Progenitor cell of endocrine pancreas (in vitro differentiated cells): ENCODE measurements at places on chromosomes 1 and 21. TPM values are rescaled to one million over a fixed set of nuclear protein-coding genes. Genes with fewer than 3 reads are reported as not detected.
A peak's percentile ranks its signal among the peaks of the same experiment; 100 is the strongest.

DNA sequence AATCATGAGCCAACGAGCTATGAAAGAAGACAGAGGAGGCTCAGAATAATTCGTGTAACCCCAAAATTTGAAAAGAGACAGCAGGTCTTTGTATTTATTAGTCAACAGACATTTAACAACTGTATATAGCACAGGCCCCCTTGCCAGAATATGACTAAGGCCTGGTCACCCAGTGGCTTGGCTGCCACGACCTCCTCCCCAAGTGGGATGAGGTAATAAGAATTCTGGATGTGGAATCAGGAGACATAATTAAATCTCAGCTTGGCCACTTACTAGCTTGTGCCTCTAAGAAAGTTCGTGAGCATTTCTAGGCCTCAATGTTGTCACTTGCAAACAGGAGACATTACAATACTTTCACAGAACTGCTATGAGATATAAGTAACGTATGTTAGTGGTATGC is 134.2 kb upstream of the TNFSF4 start:
- DNase-seq = no peak

- DNase-seq = no peak
These were observed 15.6 kb upstream of the ZNF669 start for GRCh38 chr1:247119600-247120407.

DNA sequence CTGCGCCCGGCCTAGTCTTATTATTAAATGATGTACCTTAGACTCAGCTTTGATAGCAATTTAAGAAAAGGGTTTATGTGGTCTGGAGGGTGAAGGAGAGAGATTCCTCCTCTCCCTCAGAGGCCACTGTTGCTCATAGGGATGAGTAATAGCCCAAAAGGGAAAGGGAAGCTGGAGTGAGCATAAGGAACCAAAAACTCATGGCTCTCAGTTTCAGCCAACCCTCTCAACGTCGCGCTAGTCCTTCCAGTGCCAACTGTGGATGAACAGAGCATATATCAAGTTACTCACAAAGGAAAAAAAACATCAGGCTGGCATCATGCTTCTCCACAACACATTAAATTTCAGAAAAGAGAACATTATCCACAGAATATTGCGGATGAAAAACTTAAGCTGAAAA is 8.3 kb upstream of the GPR89B start:
- DNase-seq = no peak

DNA sequence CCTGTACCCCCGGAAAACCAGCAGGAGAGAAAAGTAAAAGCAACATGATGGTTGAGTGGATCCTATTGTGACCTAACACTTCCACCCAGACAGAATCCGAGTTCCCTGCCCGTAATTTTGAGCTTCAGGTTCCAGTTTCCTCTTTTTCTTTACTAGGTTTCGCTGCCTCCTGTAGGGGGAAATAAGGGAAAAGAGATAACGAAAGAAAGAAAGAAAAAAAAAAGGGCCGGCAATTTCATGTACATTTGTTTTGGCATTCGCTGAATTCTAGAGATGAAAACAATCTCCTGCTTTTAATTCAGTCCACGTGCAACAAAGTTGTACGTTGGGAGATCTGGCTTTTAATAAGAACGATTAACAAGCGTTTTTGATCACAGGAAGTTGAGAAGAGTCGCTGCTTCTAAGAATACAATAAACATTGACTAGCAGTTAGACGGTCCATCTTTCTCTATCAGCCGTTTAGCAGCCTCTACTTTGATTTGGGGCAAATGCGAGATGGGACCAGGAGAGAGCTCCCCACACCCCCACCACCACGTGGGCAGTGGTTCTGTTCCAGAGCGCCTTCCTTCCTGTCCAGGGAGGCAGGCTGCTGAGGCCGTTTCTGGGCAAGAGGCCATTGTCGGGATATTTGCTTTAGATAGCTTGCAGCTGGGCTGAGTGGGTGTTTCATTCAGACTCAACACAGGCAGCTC is 155.9 kb upstream of the RUNX1 start:
- DNase-seq = no peak

- DNase-seq = no peak
These were observed 33.5 kb downstream of the XKR8 start for GRCh38 chr1:27993241-27993640.

LCE2B gene
- total RNA-seq = not detected in 2 replicates

UFC1 gene
- total RNA-seq = 139 and 150 TPM in 2 replicates

DNA sequence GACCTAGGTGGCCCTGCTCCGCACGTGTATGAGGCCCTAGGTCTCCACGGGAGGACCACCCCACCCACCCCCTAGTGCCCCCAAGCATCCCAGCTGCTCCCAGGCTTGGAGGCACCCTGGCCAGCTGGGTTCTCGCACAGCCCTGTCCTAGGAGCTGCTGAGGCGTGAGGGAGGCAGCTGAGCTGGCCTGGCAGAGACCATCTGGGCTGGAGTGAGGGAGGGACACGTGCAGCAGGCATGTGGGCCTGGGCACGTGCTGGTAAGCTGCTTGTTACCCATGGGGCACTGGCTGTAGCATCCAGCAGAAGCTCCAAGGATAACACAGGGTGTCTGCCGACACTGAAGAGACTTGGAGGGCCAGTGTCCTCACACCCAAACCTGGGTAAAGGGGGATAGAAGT is 10.1 kb downstream of the SLC6A9 start:
- no peak for DNase-seq

DNA sequence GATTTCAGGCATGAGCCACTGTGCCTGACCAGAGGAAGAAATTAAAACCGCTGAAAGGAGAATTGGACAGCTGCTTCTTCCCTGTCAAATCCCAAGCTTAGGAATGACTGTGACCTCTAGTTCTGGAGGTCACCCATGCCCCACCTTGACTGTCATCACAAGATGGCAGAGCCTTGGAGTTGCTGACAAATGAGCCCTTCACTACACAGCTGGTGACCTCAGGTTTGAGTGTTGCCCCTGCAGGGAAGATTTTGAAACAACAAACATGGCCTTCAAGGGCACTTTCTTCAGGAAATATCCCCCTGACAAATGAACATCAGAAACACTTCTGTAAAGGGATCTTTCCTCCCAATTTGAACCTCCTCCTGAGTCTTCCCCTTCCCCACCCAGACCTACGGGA is 6.9 kb upstream of the SLC45A3 start:
- no peak for DNase-seq

GRCh38 chr1:3630161-3630611 is 5.4 kb downstream of the TPRG1L start:
- DNase-seq = no peak

- DNase-seq = peak; percentile 45
These were observed 816 bp downstream of the EDEM3 start for GRCh38 chr1:184753608-184754475.

DNA sequence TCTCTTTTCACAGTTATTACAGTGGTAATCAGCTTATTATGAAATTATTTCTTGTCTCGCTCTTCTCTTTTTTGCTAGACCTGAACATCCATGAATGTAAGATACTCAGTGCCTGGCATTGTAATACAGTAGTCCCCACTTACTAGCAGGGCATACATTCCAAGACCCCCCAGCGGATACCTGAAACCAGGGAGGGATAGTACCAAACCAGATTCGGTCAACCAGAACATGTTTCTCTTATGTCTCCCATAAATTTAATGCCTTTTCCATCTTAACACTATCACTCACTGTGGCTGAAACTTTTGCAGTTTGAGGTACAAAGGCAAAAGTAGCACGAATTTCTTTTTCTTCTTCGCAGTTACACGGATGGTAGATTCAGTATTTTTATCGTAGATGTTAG is 24.6 kb upstream of the B3GALT2 start:
- DNase-seq = no peak

VSIG8 gene
- total RNA-seq = 0.20 TPM in 1 of 2 replicates, not detected in the other

DNA sequence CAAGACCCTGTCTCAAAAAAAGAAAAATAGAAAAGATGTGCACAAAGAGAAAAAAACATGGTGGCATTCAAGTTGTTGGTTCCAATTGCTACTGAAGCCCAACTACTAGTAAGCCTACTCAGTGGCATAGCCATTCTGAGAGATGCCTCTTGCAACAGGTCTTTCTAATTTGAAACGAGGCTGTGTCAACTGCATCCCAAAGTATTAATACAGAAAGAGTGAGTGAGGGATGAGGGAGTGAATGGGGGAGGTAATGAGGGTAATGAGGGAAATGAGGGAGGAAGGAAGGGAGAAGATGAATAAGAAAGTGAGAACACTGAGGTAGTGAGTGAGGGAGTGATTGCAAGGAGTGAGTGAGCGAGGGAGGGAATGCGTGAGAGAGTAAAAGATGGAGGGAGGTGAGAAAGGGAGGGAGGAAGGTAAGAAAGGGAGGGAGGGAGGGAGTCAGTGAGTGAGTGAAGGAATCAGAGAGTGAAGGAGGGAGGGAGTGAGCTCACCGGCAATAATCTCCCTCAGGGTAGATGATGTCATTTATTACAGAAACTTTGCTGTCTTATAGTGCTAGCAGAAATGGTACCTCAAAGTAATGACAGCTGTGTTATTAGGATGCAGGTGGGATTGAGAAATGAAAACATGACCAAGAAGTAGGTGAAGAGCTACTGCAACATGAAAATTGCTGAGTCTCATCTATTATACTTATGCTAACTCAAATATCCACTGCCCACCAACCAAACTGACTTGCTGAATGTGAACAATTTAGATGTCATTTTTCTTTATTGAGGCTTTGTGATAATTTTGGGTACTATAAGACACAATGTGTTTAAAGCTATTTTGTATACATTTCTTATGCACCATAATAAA is 75.6 kb upstream of the ADAM30 start:
- DNase-seq = no peak

DNA sequence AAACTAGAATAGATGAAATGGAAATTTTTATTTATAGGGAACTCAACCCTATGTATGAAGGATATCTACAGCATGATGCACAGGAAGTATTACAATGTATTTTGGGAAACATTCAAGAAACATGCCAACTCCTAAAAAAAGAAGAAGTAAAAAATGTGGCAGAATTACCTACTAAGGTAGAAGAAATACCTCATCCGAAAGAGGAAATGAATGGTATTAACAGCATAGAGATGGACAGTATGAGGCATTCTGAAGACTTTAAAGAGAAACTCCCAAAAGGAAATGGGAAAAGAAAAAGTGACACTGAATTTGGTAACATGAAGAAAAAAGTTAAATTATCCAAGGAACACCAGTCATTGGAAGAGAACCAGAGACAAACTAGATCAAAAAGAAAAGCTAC is 7.9 kb downstream of the USP1 start:
- DNase-seq = no peak

UBXN10 gene
- total RNA-seq = 2.8 and 3.1 TPM in 2 replicates

DNA sequence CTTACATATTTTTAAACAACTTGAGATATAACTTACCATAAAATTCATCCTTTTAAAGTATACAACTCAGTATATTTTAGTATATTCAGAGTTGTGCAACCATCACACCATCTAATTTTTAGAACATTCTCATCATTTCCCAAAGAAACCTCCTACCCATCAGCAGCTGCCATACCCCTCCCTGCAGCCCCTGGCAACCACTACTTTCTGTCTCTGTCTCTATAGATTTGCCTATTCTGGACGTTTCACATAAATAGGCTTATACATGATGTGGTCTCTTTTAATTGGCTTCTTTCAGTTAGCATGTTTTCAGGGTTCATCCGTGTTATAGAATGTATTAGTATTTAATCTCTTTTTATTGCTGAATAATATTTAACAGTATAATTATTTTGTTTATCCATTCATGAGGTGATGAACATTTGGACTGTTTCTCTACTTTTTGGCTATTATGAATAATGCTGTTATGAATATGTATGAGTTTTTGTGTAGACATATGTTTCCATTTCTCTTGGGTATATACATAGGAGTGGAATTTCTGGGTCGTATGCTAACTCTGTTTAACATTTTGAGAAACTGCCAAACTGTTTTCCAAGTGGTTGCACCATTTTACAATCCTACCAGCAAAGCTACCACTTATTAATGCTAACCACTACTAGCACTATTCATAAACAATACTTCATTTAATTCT is 29.5 kb downstream of the WDR26 start:
- no peak for DNase-seq
